ENCODE measurements at places on chromosomes 1 and 21.

GRCh38 chr1:29563571-29563970 lies 327.2 kb downstream of the PTPRU start:
- DNase-seq: no peak

GRCh38 chr1:63729227-63729620 lies 44.6 kb upstream of the ROR1 start:
- no peak for DNase-seq

DNA sequence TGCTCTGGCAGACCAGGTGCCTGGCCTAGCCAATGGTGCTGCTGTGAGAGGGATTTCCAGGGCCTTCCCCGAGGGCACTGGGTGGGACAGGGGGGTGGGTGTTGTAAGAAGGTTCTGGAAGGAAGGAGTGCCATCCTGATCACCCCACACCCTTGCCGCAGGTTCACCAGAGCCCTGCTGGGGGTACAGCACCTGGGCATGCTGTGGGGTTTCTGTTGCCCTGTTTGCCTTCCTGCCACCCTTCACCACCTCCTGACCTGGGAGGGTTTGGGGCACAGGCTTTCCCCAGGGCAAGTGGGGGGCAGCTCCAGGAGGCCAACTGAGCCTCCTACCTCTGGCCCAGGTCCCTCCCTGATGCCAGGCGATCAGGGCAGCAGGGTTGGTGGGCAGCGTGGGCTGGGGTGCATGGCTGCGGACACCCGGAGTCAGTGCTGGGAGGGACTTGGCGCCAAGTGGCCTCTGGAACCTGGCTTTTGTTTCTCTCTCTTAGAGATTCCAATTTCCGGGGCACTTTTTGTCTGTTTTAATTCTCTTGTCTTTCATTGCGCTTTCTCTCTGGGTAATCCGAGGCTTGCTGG lies 318.8 kb downstream of the PTPRU start:
- DNase-seq: no peak

GRCh38 chr1:174008979-174009378 lies 13.2 kb downstream of the RC3H1 start:
- no peak for DNase-seq

Measured in MM.1S (cell line).